ENCODE measurements at places on chromosomes 3 and 15.
A peak's percentile ranks its signal among the peaks of the same experiment; 100 is the strongest.

DNA sequence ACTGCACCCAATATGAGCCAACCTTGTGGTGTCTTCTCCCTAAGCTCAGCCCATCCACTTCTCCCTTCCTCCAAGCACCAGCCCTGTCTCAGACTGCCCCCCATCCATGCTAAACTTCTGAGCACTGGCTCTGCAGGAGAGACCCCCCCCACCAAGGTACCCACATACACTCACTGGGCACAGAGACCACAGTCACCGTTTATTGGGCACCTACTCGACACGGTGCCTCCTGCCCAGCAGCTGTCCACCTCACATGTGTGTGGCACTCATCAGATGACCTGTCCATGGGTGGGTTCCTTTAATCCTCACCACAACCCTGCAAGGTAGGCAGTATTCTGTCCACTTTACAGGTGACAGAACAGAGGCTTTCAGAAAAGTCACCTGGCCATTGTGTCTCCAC lies 22.3 kb upstream of the SFMBT1 start:
- DNase-seq = no peak

- no peak for DNase-seq
These were observed 53.2 kb downstream of the LIPC start for GRCh38 chr15:58484791-58485600.

DNA sequence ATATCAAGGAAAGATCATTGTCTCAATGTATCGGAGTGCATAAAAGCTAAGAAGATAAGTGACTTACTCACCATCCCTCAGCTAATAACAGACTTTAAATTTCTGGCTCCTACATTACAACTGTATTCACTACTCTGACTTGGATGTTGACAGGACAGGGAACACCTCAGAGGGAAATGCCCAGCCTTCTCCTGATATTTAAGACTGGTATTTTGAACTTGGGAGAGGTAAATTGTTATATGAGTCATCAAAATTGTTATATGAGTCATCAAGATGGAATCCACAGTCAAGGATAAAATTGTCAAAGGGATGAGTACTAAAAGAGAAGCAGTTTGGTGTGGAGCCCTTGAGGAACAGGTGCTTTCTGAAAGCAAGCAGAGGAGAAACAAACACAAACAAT lies 961.4 kb downstream of the VGLL3 start:
- DNase-seq = no peak

DNA sequence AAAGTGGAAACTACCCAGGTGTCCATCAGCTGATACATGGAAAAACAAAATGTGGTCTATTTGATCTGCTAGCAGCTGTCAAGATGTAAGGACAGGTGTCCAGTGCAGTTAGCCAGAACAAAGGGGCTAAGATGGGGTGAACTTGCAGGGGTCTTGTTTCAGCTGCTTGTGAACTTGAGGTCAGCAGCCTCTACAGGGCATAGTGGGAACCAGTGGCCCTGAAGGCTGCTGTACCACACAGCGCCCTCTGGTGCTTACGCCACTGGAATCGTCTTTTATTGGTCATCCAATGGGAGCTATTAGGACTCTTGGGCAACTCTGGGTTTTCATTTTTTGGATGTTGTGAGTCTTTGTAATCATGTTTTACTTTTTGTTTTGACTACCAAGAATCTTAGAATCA lies 62.2 kb upstream of the CTSH start:
- peak; percentile 79 for DNase-seq

DNA sequence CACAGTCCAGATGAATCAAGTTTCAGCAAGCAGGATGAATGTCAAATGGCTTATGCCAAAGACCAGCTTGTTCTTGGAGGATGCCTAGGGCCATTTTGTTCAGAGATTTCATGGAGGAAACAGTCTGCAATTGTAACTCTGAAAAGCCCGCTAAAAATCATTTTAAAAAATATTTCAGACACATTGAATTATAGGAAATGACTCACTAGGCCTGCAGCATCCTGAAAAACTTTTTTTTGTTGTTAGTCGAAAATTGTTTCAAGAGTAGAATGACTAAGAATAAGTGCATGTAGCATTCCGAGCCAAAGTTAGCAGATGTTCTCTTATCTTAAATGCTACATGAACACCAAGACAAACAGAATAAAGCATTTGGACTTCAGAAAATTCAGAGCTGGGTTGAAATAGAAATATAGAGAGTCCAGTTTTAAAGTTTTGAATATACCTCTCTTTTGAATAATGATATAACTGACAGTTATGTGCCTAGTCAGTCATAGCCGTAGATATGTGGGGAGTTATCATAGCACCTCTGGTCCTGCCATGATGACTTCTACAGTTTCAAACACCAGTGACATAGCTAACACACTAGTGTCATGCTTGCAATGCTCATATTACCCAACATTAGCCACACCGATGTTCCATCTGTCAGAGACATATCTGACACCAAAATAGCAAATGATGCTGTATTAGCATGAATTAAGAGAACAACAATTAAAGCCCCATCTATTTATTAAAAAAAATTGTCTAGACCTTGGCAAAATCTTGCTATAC lies 1462.8 kb upstream of the GBE1 start:
- no peak for DNase-seq

DNA sequence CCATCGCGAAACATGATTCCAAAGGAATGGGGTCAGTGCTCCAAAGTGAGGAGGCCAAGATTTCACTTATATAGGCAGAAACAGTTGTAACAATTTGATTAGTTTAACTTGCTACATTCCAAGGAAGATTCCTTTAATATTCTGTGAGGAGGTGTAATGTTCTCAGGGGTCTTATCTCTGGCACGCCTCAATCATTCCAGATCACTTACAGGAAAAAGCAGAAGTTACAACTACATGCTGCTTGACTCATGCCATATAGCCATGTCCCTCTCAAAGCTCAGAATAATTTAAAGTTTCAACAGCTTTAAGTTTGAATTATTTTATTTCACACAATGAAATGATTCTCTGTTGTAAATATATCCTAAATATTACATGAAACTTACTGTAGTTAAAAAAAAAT lies 3.5 kb upstream of the FYTTD1 start:
- DNase-seq = no peak

- DNase-seq = no peak
These were observed 95.7 kb downstream of the ANO10 start for GRCh38 chr3:43525941-43526607.
